ENCODE measurements at places on chromosomes 1 and 21. TPM values are rescaled to one million over a fixed set of nuclear protein-coding genes. Genes with fewer than 3 reads are reported as not detected.

The PCAT6 gene
- total RNA-seq = 1.1 TPM

The SPRR2E gene
- total RNA-seq = not detected

DNA sequence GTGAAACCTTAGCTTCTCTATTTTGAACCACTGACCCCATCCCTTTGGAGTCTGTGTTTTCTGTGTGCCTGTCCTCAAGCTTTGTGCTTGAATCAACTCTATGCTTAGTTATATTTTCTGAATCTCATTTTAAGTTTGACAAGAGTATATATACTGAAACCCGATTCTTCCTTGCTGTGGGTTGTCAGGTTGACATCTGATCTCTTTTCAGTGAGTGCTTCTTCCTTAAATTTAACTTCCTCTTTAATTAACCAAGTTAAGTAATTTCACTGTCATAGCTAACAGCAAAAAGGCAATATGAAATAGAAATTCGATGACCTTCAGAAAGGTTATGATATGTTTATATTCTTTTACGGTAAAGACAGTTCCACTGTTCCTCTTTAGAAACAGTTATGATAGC lies 69.4 kb downstream of the C1orf21 start:
- no peak overlapping the region for H3K4me3 ChIP-seq
- H3K27ac ChIP-seq = no peak overlapping the region
- H3K27me3 ChIP-seq = no peaks in the 10 kb centered on the region
- no peak for DNase-seq
- H3K4me1 ChIP-seq = peaks cover 9% of the 10 kb centered on the region
- no peaks in the 10 kb centered on the region for H3K36me3 ChIP-seq

The ZYG11A gene
- total RNA-seq = not detected

The SH2D1B gene
- total RNA-seq = 143 TPM

DNA sequence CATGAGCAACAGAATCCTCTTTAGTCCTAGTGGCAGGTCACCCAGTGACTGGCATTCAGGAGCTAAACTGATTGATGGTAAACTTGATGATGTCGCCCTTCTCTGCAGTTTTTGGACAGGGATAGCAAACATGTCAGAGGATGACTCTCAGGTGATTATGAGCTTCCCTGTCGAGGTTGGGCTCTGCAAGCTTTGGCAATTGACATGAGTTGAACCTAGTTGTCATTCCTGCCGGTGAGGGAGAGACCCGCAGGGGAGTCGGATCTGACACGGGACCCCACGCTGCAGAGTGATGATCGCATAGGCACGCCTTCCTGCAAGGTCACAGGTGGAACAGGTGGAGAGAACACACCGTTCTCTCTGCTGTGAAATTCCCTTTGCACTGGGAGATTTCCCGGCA lies 438.0 kb upstream of the VAMP3 start:
- H3K36me3 ChIP-seq = no peaks in the 10 kb centered on the region
- H3K27ac ChIP-seq = no peak overlapping the region
- H3K4me1 ChIP-seq = no peaks in the 10 kb centered on the region
- no peak for DNase-seq
